ENCODE measurements at places on chromosomes 1 and 21. TPM values are rescaled to one million over a fixed set of nuclear protein-coding genes. Genes with fewer than 3 reads are reported as not detected.

SPATA21 gene
- polyA plus RNA-seq = 0.21 TPM

PLXNA2 gene
- 4.7 TPM for polyA plus RNA-seq

FAM177B gene
- polyA plus RNA-seq = not detected

MYOG gene
- polyA plus RNA-seq = 9.7 TPM

CRYBG2 gene
- polyA plus RNA-seq = not detected

OLIG1 gene
- polyA plus RNA-seq = 0.74 TPM

OR6K2 gene
- not detected for polyA plus RNA-seq

CFAP141 gene
- polyA plus RNA-seq = not detected

SLC35F3 gene
- polyA plus RNA-seq = not detected

FCRL5 gene
- polyA plus RNA-seq = 0.07 TPM

A3GALT2 gene
- polyA plus RNA-seq = not detected

RGS8 gene
- under 0.01 TPM for polyA plus RNA-seq

CDCP2 gene
- polyA plus RNA-seq = not detected

EVA1B gene
- 6.9 TPM for polyA plus RNA-seq

PLA2G2A gene
- polyA plus RNA-seq = 139 TPM

UTS2 gene
- 0.20 TPM for polyA plus RNA-seq

JAM2 gene
- 4.7 TPM for polyA plus RNA-seq

ITSN1 gene
- 24.3 TPM for polyA plus RNA-seq

TDRD10 gene
- polyA plus RNA-seq = 0.69 TPM

PLEKHA6 gene
- 1.7 TPM for polyA plus RNA-seq

TRNP1 gene
- polyA plus RNA-seq = 1.1 TPM

C8B gene
- not detected for polyA plus RNA-seq

SSBP3 gene
- 22.6 TPM for polyA plus RNA-seq

CXADR gene
- polyA plus RNA-seq = 0.01 TPM

REN gene
- not detected for polyA plus RNA-seq

MIXL1 gene
- polyA plus RNA-seq = 0.01 TPM

FMO2 gene
- polyA plus RNA-seq = 6.9 TPM
